ENCODE measurements at places on chromosomes 13 and 19.
A peak's percentile ranks its signal among the peaks of the same experiment; 100 is the strongest.

- no peaks in the 10 kb centered on the region for H3K4me1 ChIP-seq
- H3K27ac ChIP-seq: no peak overlapping the region
- no peaks in the 10 kb centered on the region for H3K36me3 ChIP-seq
- no peaks in the 10 kb centered on the region for H3K27me3 ChIP-seq
- no peak overlapping the region for H3K4me3 ChIP-seq
- DNase-seq: no peak
Observed at GRCh38 chr13:53238261-53238660, 209.6 kb downstream of the OLFM4 start.

GRCh38 chr19:51040151-51040550, 5.3 kb upstream of the KLK12 start:
- H3K27me3 ChIP-seq: peaks cover 6% of the 10 kb centered on the region
- no peak overlapping the region for H3K27ac ChIP-seq

- peaks cover 26% of the 10 kb centered on the region for H3K4me1 ChIP-seq
- no peak overlapping the region for H3K27ac ChIP-seq
- no peaks in the 10 kb centered on the region for H3K27me3 ChIP-seq
- DNase-seq: no peak
- H3K4me3 ChIP-seq: no peak overlapping the region
- H3K36me3 ChIP-seq: no peaks in the 10 kb centered on the region
Observed at GRCh38 chr13:30715837-30716236, 19.5 kb upstream of the ALOX5AP start.

GRCh38 chr13:95111608-95112007, 189.6 kb downstream of the ABCC4 start:
- no peak overlapping the region for H3K4me3 ChIP-seq
- no peak overlapping the region for H3K27ac ChIP-seq
- DNase-seq: no peak
- H3K4me1 ChIP-seq: no peaks in the 10 kb centered on the region
- H3K36me3 ChIP-seq: peaks cover 16% of the 10 kb centered on the region
- no peaks in the 10 kb centered on the region for H3K27me3 ChIP-seq

GRCh38 chr19:55113570-55114039, 3.8 kb downstream of the PPP1R12C start:
- no peaks in the 10 kb centered on the region for H3K27me3 ChIP-seq
- DNase-seq: no peak
- H3K4me1 ChIP-seq: peaks cover 32% of the 10 kb centered on the region
- no peak overlapping the region for H3K4me3 ChIP-seq
- peaks cover 11% of the 10 kb centered on the region for H3K36me3 ChIP-seq
- H3K27ac ChIP-seq: no peak overlapping the region

DNA sequence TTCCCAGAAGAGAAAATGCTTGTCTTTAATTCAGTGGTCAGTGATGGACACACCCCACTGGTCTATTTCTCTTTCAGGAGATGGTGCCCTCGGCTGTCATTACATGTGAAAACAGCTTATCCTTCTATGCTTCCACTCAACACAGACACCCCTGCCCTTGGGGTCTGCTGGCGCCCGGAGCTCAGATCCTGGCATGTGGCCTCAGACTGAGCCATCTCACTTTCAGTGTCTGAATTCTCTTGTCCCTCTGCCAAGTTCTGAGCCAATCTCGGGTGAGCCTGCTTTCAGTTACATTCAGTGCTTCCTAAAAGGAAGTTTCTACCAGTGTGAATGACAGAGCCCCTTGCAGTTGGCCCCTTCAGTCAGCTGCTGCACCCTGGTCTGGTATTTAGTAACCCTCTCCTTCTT, 293.6 kb downstream of the DNAJC15 start:
- H3K4me1 ChIP-seq: no peaks in the 10 kb centered on the region
- no peaks in the 10 kb centered on the region for H3K36me3 ChIP-seq
- no peak for DNase-seq
- no peak overlapping the region for H3K27ac ChIP-seq
- no peaks in the 10 kb centered on the region for H3K27me3 ChIP-seq

- H3K36me3 ChIP-seq: no peaks in the 10 kb centered on the region
- no peak overlapping the region for H3K4me3 ChIP-seq
- peaks cover 17% of the 10 kb centered on the region for H3K27me3 ChIP-seq
Observed at GRCh38 chr19:51458899-51459505, 748 bp upstream of the SIGLEC8 start.

DNA sequence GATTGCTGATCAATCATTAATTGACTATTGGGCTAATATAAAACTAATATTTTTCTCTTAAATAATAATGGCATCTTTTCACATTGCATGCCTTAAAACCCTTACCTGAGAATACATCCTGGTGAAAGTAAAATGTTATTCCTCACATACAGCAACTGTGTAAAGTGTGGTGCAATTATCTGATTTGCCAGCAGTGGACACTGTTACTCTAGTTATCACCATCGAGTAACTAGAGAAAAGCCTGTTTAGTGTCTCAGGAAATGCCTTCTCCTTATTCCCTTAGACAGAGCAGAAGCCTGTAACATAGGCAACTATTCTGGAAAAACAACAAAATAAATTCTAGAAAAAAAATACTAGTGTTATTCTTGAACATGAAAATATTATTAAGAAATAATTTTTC, 459.8 kb downstream of the FGF14 start:
- H3K27ac ChIP-seq: no peak overlapping the region
- DNase-seq: no peak
- H3K4me3 ChIP-seq: no peak overlapping the region
- no peaks in the 10 kb centered on the region for H3K27me3 ChIP-seq

DNA sequence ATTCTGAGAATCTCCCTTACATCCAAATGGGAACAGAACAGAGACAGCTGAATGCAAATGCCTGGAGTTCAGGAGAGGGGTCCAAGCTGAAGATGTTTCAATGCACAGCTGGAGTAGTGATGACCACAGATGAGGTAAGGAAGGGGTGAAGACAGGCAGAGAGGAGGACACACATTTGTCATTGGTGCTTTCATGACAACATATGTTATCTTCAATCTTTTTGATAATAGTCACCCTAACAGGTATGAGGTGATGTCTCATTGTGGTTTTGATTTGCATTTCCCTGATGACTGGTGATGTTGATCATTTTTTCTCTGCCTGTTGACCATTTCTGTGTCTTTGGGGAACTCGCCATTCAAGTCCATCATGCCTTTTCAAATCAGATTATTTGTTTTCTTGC, 19.2 kb downstream of the SIGLEC7 start:
- H3K27me3 ChIP-seq: no peaks in the 10 kb centered on the region
- peaks cover 30% of the 10 kb centered on the region for H3K4me1 ChIP-seq
- no peak overlapping the region for H3K4me3 ChIP-seq
- no peaks in the 10 kb centered on the region for H3K36me3 ChIP-seq

GRCh38 chr13:107170270-107170931, 602.5 kb upstream of the ARGLU1 start:
- H3K36me3 ChIP-seq: no peaks in the 10 kb centered on the region
- no peak overlapping the region for H3K27ac ChIP-seq
- no peak for DNase-seq

GRCh38 chr13:73251626-73252265, 192.9 kb downstream of the KLF5 start:
- no peaks in the 10 kb centered on the region for H3K4me1 ChIP-seq
- no peaks in the 10 kb centered on the region for H3K27me3 ChIP-seq
- no peaks in the 10 kb centered on the region for H3K36me3 ChIP-seq
- H3K27ac ChIP-seq: no peak overlapping the region

- DNase-seq: no peak
- H3K4me1 ChIP-seq: peaks cover 42% of the 10 kb centered on the region
- H3K27me3 ChIP-seq: no peaks in the 10 kb centered on the region
- no peaks in the 10 kb centered on the region for H3K36me3 ChIP-seq
Observed at GRCh38 chr13:46624353-46624752, 71.4 kb downstream of the LRCH1 start.

- H3K36me3 ChIP-seq: peaks cover 4% of the 10 kb centered on the region
Observed at GRCh38 chr13:100212904-100213553, 124.1 kb downstream of the PCCA start.

- H3K4me3 ChIP-seq: no peak overlapping the region
- H3K27me3 ChIP-seq: no peaks in the 10 kb centered on the region
- H3K36me3 ChIP-seq: peaks cover 26% of the 10 kb centered on the region
- DNase-seq: no peak
- no peak overlapping the region for H3K27ac ChIP-seq
- H3K4me1 ChIP-seq: no peaks in the 10 kb centered on the region
Observed at GRCh38 chr13:36950920-36951319, 30.9 kb upstream of the SMAD9 start.

DNA sequence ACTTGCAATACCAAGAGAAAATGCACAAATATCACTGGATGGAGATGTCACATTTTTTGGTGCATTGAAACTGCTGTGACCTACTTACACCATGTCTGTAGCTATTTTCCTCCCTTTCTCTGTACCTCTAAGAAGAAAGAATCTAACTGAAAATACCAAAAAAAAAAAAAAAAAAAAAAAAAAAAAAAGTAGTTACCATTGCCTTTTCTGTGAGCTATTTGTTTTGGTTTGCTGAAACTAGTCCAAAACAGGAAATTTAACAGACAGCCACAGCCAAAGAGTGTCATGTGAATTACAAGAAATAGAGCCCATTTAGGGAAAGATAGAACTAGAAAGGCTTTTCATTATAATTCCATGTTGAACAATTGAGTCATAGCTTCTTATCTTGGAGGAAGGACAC, 37.3 kb downstream of the TNFSF13B start:
- H3K4me3 ChIP-seq: no peak overlapping the region
- DNase-seq: no peak
- no peaks in the 10 kb centered on the region for H3K27me3 ChIP-seq
- H3K36me3 ChIP-seq: no peaks in the 10 kb centered on the region

DNA sequence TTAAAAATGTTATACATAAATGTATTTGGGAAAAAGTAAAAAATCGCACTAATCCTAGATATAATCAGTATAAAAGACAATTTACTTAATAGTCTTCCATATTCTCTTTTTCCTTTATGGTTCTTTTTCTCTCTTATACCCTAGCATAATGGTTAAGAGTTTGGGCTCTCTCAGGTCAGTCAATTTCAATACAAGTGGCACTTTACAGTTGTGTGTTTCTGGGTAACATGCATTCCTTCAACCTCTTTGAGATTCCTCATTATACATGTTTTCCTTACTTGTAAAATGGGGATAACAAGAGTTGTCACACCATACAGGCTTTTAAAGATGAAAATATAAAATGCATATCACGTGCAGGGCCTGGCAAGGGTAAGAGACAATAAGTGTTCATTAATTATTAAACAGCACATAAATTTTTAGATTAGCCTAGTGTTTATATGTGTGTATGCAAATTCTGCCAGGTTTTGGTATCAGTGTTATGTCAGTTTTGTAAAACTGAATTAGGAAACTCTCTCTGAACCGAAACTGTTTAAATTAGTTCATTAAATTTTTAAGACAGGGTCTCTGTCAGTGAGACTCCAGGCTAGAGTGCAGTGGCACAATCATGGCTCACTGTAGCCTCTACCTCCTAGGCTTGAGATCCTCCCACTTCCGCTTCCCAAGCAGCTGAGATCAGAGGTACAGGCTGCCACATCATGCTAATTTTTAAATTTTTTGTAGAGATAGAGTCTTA, 49.8 kb downstream of the ELF1 start:
- H3K4me3 ChIP-seq: peak overlapping the region; percentile 55
- H3K36me3 ChIP-seq: peaks cover 6% of the 10 kb centered on the region
- H3K4me1 ChIP-seq: peaks cover 94% of the 10 kb centered on the region
- peak overlapping the region; percentile 93 for H3K27ac ChIP-seq

- H3K4me1 ChIP-seq: peaks cover 35% of the 10 kb centered on the region
- H3K27ac ChIP-seq: no peak overlapping the region
- H3K27me3 ChIP-seq: no peaks in the 10 kb centered on the region
- no peak overlapping the region for H3K4me3 ChIP-seq
- peak; percentile 0 for DNase-seq
Observed at GRCh38 chr19:8310342-8311055, 2.3 kb upstream of the CD320 start.

DNA sequence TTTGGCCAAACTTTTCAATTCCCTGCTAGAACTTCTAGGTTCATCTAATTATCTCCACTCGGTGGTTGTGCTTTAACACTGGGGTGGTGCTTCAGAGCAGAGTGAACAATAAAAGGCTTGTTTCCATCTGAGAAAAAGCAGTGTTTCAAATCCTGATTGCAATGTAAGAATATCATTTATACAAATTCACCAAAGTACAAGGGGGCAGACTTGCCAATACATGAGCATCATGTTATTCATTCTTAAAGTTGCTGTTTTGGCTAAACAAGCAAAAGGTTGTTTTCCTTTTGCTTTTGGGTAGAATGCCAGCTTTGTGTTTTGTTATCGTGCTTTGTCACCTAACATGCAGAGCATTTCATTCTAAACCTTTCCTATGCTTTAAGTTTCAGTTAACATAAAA, 78.5 kb upstream of the UBAC2 start:
- H3K27ac ChIP-seq: no peak overlapping the region
- peaks cover 51% of the 10 kb centered on the region for H3K4me1 ChIP-seq
- H3K36me3 ChIP-seq: peaks cover 14% of the 10 kb centered on the region
- H3K27me3 ChIP-seq: no peaks in the 10 kb centered on the region

- H3K27ac ChIP-seq: no peak overlapping the region
- no peak for DNase-seq
- no peak overlapping the region for H3K4me3 ChIP-seq
- peaks cover 14% of the 10 kb centered on the region for H3K4me1 ChIP-seq
- no peaks in the 10 kb centered on the region for H3K36me3 ChIP-seq
- H3K27me3 ChIP-seq: no peaks in the 10 kb centered on the region
Observed at GRCh38 chr13:25753976-25754375, 297.8 kb downstream of the SHISA2 start.

GRCh38 chr13:102289606-102290005, 112.2 kb downstream of the FGF14 start:
- no peak for DNase-seq
- no peaks in the 10 kb centered on the region for H3K27me3 ChIP-seq
- H3K4me1 ChIP-seq: no peaks in the 10 kb centered on the region
- H3K27ac ChIP-seq: no peak overlapping the region

- no peak overlapping the region for H3K4me3 ChIP-seq
- H3K27ac ChIP-seq: no peak overlapping the region
- peak; percentile 77 for DNase-seq
- peaks cover 6% of the 10 kb centered on the region for H3K4me1 ChIP-seq
Observed at GRCh38 chr19:34041925-34042521, 130.3 kb upstream of the LSM14A start.

- peaks cover 48% of the 10 kb centered on the region for H3K27me3 ChIP-seq
- no peaks in the 10 kb centered on the region for H3K36me3 ChIP-seq
- peak within 1 kb of the TSS; percentile 71 for H3K4me3 ChIP-seq
- H3K27ac ChIP-seq: no peak within 1 kb of the TSS
- H3K4me1 ChIP-seq: peaks cover 70% of the 10 kb centered on the region
Observed at GRCh38 chr19:40601134-40601974, at the start of gene LTBP4. Gene LTBP4 (plus strand): TSS chr19:40601369. CDS start chr19:40601388, 19 bp downstream.

DNA sequence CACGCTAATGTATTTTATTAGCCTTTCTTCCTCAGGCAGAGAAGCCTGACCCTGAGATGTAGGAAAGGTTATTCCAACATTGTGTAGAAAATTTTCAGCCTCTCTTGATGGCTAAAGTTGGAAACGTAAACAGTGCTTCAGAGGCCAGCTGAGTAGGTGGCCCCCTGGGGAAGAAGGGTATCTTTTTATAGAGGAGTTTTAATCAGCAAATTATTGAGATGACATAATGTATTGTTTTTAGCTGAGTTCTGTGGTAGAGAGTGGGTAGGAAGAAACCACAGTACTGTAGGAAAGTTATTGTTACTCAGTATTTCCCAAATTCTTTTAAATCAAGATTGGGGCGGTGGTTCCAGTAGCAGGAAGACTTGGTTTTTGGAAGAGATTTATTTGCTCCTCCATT, 268.8 kb downstream of the DLEU7 start:
- no peaks in the 10 kb centered on the region for H3K4me1 ChIP-seq
- H3K27ac ChIP-seq: no peak overlapping the region
- no peaks in the 10 kb centered on the region for H3K27me3 ChIP-seq

All from activated T-cell treated with anti-CD3 and anti-CD28 coated beads, Interleukin-2, amount 50 U/mL, for 72 hours (primary cell).